ENCODE measurements at places on chromosomes 11 and 22.

DNA sequence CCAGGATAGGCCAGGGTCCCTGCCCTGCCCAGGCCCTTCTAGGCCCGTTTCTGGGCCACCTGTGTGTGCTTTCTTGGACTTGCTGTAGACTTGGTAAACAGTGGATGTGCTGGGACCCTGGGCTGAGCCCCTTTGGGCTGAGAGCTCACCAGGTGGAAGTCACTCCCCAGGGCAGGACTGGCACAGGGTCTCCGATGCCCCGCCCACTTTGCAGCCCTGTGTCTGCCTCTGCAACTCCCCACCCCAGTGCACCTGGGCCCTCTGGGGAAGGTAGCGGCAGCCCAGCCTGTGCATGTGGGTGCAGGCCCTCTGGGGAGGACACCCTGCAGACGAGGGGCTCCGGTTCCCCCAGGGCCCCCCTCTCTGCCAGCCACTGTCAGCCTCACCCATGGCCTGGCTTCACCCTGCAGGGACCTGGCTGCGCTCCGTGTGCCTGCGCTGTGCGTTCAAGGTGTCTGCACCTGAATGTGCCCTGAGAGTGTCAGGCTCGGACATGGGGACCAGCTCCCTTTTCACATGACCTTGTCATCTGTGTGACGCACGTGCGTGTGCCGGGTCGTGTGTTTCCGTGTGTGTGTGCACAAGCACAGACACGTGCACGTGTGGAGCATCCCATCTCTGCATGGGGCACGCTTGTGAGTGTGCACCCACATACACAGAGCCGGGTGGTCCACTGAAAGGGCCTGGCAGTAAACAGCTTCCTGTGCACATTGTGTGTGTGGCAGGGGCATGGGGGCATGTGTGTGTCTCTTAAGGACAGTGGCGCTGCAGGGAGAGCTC, 118.5 kb downstream of the KCNQ1OT1 start:
- DNase-seq: no peak

DNA sequence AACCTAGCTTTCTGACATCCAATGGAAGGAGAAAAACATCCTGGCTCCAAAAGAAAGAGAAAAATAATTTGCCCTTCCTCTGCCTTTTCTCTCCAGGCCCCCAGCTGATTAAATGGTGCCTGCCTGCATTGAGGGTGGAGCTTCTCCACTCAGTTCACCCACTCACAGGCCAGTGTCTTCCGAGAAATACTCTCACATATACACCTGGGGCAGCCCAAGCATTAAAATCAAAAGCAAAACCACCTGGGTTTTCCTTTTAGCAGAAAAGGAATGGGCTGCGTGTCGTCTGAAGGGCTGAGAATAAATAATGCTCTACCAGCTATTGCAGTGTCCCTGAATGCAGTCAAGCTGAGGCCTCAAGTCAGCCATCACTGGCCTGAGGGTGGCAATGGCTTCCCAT, 1143.8 kb upstream of the TENM4 start:
- DNase-seq: no peak

DNA sequence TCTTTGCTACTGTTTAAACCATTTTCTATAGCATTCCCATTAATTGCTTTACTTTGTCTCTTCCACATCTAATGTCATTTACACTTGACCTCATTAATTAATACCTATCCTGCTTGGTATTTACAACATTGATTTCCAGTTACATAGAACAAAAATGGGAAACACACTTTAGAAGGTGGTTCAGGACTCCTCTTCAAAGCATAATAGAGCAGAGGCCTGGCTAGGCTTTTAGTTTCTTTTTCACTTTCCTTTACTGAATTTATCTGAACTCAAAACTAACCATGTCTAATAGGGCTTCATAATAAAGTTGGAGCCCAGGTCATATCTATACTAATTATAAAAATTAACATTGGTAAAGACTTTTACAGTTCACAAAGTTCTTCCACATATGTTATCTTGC, 648.0 kb upstream of the KIRREL3 start:
- no peak for DNase-seq

- DNase-seq: no peak
Observed at GRCh38 chr11:79121351-79121750, 319.5 kb downstream of the TENM4 start.

DNA sequence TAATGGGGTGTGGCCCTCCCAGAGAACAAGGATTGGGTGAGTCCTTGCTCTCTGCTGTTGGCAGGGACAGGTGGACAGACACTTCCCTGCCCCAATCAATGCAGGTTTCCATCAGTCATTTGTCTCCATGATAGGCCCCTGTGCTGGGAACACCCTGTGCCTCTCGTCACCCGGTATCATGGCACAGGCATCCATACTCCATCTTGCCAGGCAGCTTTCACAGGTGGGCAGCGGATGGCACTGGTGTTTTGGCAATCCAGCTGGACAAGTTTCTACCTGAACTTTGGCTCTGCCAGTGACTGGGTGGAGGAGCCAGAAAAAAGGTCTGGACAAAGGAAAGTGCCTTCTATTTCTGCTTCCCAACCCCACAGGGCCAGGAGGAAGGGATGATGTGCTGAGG, 47.5 kb downstream of the TRIM29 start:
- no peak for DNase-seq

DNA sequence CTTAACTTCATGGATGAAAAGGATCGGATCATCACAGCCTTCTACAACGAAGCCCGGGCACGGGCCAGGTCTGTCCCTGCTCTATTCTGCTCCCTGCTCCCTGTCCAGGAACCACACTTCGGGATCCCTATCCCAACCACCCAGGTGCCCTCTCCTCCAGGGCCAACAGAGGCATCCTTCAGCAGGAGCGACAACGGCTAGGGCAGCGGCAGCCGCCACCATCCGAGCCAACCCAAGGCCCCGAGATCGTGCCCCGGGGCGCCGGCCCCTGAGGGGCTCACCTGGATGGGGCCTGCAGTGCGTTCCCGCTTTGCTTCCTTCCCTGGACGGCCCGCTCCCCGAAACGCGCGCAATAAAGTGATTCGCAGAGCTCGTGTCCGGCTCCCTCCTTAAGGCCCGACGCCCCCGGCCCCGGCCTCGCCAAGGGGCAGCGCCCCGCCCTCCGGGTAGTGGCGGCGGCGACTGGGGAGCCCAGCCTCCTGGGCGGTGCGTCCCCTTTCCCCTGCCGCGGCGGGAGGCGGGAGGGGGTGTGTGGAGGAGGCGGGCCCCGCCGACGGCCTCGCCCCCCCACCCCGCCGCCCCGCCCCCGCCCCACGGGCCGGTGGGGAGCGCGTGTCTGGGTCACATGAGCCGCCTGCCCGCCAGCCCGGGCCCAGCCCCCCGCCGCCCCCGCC, at the start of gene VEGFB:
VEGFB (plus strand) TSS at position 672 of the 674 bp plus-strand sequence. CDS start 250 bp downstream, outside the sequence.
- DNase-seq: no peak

DNA sequence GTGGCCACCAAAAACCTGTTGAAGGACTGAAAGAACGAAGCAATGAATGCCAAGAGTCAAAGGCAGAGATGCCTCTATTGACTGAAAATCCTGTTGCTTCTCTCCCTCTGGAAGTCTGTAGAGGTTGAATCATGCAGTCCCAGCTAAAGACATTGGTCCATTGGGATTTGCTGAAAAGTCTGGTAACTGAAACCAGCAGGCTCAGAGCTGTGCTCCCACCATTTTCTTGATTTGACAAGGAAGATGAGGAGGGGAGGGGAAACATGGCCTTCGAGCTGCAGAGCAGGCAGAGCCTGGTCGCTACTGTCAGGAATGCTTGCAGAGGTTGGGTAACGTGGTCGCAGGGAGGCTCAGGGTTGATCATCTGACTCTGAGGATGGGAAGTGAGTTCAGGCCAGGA, 72.8 kb upstream of the CSNK2A3 start:
- DNase-seq: no peak

DNA sequence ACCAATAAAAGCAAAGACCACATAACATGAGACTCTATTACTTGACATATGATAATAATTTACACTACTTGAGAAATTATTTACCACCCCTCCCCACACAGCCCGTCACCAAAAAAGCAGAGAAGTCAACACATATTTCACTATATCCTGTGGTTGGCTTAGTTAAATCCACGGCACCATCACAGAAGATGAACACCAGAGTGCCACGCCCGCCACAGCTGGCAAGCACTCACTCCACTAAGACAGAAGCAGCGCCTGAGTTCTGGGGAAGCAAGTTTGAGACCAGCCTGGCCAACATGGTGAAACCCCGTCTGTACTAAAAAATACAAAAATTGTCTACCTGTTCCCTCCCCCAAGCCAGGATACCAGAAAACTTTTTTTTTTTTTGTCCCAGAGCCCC, 53.1 kb downstream of the PACSIN2 start:
- no peak for DNase-seq

All from foreskin melanocyte (primary cell).